Coronary artery (tissue), 2 donors: ENCODE measurements at places on chromosomes 12 and 14.

- DNase-seq: no peak
These were observed 46.7 kb upstream of the BCL7A start for GRCh38 chr12:121975021-121975420.

DNA sequence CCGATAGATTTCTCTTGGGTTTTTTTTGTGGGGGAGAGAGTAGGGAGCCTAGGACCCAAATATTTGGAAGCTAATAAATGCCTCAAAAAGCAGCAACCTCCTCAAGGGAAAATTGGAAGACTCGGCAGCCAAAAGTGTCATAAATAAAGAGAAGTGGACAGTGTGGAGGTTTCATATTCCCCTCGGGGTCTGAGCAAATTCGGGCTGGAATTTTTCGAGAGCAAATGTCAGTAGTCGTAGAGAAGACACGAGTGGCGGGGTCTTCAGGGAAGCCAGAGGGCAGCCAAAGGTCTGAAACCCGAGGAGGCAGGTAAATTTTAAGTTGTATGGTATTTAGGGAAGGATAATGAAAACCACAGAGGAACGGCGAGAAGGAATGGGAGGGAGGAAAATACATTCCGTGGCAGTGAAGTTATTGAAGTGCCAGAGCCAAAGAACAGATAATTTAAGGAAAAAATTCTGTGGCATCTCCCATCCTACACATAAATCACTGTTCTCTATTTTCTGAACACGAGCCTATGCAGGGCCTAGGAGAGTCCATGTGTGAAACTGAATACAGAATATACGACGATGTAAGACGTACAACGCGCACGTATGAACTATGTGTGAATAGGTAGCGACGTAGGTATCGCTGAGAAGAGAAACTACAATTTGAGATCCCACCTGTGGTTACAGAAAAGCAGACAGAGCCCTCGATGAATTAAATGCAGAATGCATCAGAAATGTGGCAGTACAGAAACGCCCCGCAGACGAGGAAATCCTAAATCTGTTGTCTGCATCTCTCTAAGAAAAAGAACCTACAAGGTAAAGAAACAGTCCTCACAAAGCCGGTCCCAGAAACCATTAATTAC, 12.9 kb downstream of the BCL11B start:
- no peak for DNase-seq

DNA sequence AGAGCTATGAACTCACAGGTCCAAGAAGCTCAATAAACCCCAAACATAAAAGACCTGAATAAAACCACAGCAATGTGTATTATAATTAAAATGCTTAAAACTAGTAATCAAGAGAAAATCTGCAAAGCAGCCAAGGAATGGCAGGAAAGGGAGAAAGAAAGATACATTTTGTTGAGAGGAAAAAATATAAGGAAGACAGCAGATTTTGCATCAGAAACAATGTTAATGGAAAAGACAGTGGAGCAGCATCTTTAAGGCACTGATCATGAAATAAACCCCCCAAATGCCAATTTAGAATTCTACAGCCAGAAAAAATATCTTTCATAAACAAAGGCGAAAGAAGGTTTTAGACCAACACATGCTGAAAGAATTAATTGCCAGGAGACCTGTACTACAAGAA, 39.3 kb downstream of the RAN start:
- no peak for DNase-seq

DNA sequence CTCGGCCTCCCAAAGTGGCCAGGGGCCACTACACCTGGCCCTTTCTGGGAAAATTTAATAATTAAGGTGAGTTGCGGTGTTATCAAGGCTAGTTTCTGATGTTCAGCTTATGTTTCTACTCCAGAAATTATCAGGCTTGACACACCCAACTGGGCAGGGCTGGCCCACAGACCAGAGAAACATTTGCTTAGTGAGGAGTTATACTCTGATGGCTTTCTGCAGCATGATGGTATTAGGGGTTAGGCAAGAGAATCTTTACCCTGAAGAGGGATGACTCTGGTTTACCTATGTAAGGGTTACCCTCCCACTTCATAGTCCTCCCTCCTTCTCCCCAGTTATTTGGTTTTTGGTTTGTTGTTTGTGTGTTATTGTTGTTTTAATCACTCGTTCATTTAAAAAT, 24.5 kb upstream of the HECTD1 start:
- no peak for DNase-seq
